ENCODE measurements at places on chromosomes 7 and 10.

DNA sequence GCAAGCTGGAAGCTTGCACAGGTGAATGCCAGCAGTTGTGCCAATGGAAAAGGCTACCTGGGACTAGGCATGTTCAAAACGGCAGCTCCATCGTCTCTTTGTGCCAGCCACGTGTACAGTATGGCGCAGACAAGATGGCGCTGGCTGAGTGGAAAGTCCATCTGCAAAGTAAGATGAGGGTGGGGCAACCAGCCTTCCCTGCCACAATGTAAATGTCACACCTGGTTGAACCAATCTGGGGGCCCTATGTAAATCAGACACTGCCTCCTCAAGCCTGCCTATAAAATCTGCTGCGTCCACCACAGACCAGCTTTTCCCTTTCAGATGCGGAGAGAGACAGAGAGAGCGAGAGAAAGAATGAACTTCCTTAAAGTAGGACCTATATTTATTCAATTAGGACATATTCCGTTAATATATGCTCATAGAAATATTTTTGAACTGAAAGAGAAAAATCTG, 18.5 kb upstream of the C7orf33 start:
- no peak for DNase-seq

DNA sequence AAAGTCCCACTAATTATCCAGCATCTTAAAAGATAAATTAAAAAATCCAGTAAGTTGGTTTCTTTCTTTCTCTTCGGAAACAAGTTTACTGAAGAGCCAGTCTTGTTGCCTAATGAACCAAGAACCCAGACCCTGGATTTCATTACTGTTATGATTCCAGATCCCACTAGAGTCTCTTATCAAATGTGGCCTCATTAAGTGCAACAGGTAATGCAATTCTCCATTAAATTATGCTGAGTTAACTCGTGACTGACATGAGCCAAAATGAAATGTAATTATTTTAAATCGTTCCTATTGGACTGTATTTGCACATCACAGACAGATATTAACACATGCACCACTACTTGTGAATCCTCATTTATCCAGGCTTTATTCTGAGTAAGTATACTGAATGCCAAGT, 115.6 kb downstream of the NXPH1 start:
- DNase-seq, result no peak

- DNase-seq, result no peak
These were observed 3.9 kb upstream of the ITGB1 start for GRCh38 chr10:32961895-32962369.

DNA sequence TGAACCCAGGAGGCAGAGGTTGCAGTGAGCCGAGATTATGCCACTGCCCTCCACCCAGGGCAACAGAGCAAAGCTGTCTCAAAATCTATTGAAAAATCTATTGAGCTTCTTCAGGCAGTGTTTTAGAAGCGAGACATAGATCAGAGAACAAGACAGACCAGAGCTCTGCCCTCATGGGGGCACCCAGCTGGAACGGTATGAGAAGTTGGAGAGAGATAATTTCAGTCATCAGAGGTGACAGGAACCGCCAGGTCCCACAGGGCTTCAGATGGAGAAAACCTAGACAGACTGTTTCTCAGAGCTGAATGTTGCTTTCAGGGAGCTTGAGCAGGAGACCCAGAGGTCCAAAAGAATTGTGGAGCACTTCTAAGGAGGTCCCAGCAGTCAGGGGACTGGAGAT, 14.2 kb upstream of the GTF2IRD1 start:
- no peak for DNase-seq

DNA sequence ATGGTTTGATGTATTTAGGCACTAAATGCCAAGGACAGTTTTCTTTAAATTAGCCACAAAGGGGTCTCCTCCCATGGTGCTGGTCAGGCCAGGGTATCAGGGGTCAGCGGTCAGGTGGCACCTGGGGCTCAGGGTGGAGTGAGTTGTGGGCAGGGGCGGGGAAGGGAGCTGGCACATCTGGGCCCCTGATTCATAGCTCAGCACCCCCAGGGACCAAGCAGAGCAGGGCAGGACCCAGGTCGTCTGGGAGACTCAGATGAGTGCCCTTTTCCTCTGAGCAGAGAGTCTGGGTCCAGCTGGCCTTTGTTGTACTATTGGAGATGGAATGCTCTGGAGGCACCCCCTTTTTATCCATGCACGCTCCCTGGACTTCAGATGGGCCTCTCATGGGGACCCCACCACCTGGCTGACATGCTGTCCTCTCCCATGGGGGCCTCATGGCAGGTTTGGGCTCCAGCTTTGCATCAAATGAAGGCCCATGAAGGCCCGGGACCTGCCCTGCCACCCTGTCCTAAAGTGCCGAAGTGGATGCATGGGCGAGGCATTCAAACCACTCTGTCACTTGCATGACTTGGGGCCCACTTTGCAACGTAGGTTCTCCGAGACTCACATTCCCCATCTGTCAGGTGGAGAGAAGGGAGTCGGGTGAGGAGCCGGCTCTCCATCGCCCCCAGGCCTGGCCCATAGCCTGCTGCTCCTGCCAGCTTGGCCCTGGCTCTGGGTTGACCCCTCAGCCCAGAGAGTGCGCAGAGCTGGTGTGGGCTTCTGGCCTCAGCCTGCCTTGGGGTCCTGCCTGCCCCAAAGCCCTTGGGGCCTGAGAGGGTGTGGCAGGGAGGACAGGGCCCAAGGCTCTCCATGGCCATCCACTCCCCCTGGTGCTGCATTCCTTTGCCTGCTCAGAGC, 66.4 kb downstream of the RAMP3 start:
- no peak for DNase-seq

DNA sequence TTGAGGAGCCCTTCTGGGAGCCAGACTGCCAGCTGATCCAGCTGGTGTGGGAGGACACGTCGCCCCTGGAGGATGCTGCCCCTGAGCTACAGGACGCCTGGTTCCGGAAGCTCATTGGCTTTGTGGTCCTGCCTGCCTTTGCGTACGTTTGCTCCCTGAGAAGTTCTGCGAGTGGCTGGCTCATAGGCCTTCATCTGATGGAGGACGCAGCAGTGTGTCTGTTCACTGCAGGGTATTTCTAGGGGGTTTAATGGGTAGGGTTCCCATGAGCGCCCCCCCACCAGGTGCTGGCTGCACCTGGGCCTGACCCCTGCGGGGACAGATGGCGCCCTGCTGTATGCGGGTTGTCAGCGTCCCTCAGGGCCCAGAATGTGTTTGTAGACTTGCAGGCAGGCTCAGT, 5.0 kb downstream of the PAOX start:
- no peak for DNase-seq

- DNase-seq, result no peak
These were observed 212.7 kb upstream of the KCND2 start for GRCh38 chr7:120060281-120060680.

Data from stimulated activated CD4-positive, alpha-beta T cell treated with anti-CD3 and anti-CD28 coated beads, Interleukin-1b, Interleukin-23, amount 100 ng/mL, for 48 hours (primary cell).